ENCODE measurements at places on chromosomes 7 and 10.

GRCh38 chr10:128867210-128867609, 599.8 kb upstream of the MGMT start:
- DNase-seq, result no peak

DNA sequence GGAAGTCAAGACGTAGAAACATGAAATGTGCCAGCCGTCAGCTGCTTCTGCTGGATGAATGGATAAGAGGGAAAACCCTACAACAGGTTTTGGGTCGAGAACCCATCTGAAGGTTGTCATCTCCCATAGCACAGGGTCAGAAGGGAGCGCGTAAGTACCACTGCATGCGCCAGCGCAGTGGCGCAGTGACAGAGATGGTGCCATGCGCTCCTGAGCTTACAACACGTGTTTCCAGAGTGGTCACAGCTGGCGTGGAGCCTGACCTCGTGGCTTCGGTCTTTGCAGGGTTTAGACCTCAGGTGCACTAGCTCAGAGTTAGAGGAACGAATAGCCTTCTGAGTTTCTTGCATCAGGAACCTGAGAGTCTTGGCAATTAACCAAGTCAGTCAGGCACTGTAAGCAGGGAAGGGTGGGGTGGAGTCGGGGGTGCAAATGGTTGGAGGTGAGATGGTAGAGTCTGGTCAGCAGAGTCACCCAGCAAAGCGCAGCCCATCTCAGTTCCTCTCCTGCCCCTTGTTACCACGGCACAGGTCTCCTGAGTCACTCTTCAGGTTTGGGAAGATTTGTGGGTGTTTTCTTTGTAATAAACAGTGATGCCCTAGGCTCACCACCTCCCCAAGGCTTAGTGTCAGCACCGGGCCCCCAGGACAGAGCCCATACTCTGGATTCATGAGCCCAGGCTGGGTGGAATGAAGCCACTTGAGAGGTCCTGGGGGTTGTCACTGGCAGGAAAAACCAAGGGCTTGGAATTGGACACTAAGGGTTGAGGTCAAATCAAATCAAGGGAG, 84.1 kb upstream of the PPIF start:
- no peak for DNase-seq

DNA sequence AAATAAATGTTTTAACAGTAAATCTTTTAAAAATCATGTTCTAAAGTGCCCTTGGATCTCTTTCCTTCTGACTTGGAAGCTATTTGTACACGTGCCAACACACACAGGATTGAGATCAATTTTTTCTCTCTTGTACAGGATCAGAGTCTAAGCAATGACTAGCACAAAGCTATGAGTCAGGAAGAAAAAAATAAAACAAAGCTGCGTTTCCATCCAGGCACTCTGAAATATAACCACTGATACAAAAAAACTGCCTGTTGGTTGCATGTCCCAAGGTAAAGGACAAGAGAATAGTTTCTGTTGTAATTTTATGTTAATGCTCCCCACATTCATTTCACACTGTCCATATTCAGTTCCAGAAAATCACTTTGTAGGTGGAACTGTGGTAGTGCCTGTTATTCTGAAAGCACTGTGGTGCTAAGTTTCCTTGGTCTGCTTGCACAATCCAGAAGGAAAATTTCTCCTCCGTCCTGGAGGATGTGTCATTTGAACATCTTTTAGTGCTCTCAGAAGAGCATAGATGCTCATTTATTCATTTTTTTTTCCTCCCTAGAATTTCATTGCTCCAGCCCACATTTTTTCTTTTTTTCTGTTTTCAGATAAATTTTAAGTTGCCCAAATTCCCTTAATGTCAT, 113.4 kb downstream of the PLXDC2 start:
- DNase-seq, result no peak

- DNase-seq, result no peak
Observed at GRCh38 chr10:32538256-32538655, 92.3 kb downstream of the CCDC7 start.

DNA sequence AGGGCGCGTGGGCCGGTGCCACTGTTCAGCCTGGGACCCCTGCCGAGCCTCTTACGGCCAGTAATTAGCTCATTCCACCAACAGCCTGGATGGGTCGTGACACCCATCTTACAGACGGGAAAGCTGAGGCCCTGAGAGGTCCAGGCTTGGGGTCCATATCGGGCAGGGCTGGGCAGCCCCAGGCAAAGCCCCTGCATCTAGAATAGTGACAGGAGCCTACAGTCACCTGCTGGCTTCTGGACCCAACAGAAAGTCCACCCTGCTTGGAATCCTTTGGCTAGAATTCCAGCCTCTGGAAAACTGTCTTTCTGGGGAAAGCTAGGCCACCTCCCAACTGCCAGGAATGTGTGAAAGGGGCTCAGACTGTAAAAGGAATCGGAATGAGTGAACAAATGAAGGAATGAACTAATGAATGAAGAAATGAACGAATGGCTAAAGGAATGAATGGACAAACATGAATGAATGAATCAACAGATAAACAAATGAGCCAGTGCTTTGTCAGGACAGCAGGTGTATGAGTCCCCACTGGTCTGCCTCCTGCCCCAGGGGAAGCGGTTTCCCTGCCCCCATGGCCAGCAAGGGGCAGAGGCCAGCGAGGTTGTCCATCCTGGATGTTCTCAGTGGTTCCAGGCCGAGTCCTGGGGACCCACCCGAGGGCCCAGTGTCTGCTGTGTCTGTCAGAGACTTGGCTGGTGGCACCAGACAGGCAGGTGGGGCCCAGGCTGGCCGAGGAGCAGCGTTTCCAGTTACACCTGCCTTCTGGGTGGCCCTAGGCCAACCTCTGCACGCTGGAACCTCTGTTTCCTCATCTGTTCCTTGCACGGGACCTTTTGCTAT, 24.1 kb upstream of the PDGFA start:
- no peak for DNase-seq

- DNase-seq, result no peak
Observed at GRCh38 chr7:70618020-70618551, 513.9 kb upstream of the GALNT17 start.

DNA sequence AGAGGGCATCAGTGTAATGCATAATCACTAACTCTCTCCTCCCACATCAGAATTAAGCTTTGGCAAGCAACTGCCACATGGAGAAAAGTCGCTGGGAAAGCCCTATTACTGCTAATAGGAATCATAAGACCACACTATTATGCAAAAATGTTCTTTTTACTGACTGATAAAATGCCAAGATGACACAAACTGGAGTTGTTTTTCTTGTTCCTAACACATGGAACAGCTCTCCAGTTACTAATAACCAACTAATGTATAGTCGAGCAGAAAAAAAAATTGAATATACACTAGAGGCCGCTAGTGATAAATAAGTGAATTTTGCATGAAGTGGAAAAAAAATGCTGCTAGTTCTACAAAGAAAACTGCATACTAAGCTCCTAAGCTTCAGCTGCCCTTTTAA, 165.6 kb downstream of the TPK1 start:
- DNase-seq, result no peak

GRCh38 chr10:102302611-102303010, 57.3 kb downstream of the GBF1 start:
- no peak for DNase-seq

- no peak for DNase-seq
Observed at GRCh38 chr10:51789903-51790302, 90.5 kb upstream of the CSTF2T start.

GRCh38 chr7:126222782-126223181, 1030.0 kb downstream of the GRM8 start:
- DNase-seq, result no peak

DNA sequence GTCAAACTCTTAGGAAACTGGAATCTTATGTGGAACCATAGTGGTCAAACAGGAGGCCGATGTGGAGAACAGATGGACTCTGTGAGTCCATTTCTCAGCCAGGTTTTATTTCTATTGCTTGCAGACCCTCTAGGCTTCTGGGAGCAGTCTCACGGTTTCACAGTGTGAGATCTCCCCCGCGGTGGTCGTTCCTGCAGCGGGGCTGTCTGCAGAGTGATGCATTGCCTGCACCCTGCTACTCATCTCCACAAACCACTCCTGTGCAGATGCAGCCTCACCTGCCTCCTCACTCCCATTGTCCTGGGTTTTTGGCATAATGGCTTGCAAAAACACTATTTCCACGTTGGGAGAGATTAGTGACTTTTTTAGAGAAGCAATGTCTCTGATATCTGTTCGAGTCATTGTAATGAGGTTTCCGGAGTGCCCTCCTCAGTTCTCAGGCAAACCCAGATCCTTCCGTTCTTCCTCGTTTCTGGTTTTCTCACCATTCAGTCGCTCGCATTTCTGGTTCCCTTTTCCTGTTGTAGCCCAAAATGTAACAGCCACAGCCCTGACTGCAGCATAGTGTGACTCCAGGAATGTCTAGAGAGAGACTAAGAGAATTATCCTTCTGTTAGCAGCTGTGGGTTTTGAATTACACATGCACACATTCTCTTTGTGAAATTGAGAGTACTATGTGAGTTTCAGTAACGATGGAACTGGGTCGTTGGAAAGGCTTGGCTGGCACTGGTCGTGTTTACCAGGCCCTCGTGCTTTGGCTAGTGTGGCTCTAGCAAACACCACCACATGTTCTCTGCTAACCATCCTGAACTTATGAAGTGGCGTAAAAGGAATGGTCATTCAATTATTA, 30.2 kb downstream of the ACADSB start:
- no peak for DNase-seq

GRCh38 chr7:155353256-155353897, 55.7 kb downstream of the INSIG1 start:
- no peak for DNase-seq

GRCh38 chr10:103416436-103417147, 20.2 kb downstream of the PDCD11 start:
- DNase-seq, result no peak

GRCh38 chr10:100009283-100009792, 409 bp downstream of the DNMBP start:
- DNase-seq, result peak; percentile 62

DNA sequence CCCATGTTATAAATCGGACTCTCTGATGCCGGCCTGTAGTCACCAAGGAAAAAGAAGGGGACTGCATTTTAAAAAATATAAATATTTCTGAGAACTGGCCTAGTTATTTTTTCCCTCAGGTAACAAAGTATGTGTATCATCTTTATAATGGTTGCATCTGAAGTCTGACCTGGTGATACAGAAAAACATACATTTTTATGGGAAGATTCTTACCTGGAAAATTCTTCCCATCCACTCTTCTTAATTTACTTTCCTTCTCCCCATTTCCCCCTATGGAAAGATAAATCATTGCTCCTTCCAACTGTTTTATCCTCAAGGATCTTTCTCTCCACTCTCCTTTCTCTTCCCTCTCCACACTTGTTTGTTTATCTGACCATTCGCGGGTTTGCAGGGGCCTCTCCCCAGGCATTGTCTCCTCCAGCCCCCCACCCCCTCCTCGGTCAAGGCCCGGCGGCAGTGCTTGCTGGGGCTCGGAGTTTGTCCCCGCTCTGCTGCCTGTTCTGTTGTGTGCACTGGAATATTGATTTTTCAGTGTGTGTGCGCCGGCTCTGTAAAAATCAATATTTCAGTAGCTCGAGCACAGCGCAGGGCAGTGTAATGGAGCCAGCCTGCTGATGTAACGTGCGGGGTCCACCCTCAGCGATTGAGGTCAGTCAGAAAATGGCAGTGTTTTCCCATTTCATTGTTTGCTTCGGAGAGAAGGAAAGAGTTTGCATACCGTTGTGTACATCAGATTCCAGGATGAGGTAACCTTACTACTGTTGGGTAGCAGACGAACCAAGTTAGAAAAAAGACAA, 199.5 kb upstream of the NFE2L3 start:
- DNase-seq, result no peak

GRCh38 chr10:2682491-2682890, 384.9 kb upstream of the PFKP start:
- DNase-seq, result no peak

GRCh38 chr10:1685699-1686490, 51.4 kb downstream of the ADARB2 start:
- DNase-seq, result no peak

GRCh38 chr7:151696721-151697514, 177.2 kb upstream of the RHEB start:
- DNase-seq, result no peak

GRCh38 chr7:36874041-36874440, 149.7 kb upstream of the AOAH start:
- no peak for DNase-seq

GRCh38 chr10:90966146-90966545, 45.3 kb upstream of the ANKRD1 start:
- no peak for DNase-seq

- DNase-seq, result no peak
Observed at GRCh38 chr10:28276384-28276783, 26.5 kb downstream of the MPP7 start.

- DNase-seq, result no peak
Observed at GRCh38 chr7:147413557-147413870, 1177.1 kb upstream of the C7orf33 start.

GRCh38 chr7:41107330-41107937, 595.5 kb downstream of the INHBA start:
- no peak for DNase-seq

- no peak for DNase-seq
Observed at GRCh38 chr10:94264085-94264484, 98.7 kb downstream of the NOC3L start.

- DNase-seq, result no peak
Observed at GRCh38 chr7:7706556-7707172, 11.7 kb downstream of the RPA3 start.

- DNase-seq, result no peak
Observed at GRCh38 chr10:14571866-14572507, 202.7 kb downstream of the FAM107B start.

DNA sequence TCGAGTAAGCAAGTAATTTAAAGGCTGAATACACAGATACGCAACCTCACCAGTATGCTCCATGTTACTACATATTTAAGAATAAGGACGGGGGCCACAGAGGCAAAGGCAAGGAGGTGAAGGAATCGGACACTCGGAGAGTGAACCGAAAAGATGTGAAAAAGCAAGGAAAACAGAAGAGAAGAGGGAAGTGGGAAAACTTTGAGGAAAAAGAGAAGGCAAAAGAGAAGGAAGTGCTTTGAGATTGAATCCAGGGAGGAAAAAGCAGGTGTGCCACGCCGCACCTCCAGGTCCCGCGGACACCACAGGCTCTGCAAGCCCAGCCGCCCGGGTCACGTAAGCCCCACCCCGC, 367 bp upstream of the AVL9 start:
- no peak for DNase-seq

- DNase-seq, result no peak
Observed at GRCh38 chr10:50544857-50545429, 78.8 kb downstream of the SGMS1 start.

DNA sequence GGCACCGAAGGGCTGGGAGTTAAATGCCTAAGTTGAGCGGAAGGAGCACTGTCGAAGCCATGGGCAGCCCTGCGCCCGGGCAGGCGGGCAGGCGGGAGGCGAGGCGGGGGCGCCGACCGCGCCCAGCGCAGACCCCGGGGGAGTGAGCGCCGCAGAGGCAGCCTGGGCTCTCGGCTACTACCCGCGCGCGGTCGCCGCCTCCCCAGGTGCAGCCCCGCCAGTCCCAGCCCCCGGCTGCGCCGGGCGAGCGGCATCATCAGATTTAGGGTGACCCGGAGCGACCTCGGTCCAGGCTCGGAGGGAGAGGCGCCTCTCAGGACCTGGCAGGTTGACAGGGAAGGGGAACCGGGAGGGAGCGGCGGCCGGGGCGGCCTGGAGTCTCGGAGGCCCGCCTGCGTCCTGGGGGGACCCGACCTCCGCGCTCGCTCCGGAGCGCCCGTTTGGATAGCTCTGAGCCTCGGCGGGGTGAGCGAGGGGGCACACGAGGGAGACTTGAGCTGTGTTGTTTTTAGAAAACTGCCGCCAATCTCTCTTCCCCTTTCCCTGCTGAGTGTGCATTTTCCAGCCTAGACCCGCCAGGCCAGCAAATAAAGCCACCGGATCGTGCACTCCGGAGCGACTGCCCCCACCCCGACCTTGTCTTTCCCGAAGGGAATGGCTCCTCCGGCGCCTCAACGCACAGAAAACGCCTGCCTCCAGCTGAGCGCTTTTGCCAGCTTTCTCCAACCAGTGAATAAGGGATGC, 2.3 kb upstream of the NRP1 start:
- no peak for DNase-seq

GRCh38 chr10:80700252-80700651, 162.6 kb downstream of the SH2D4B start:
- no peak for DNase-seq
